Ureter (tissue), 1 donor: ENCODE measurements at places on chromosomes 5 and 9.

- DNase-seq = no peak
Observed at GRCh38 chr5:74179179-74179578, 461.3 kb downstream of the ENC1 start.

DNA sequence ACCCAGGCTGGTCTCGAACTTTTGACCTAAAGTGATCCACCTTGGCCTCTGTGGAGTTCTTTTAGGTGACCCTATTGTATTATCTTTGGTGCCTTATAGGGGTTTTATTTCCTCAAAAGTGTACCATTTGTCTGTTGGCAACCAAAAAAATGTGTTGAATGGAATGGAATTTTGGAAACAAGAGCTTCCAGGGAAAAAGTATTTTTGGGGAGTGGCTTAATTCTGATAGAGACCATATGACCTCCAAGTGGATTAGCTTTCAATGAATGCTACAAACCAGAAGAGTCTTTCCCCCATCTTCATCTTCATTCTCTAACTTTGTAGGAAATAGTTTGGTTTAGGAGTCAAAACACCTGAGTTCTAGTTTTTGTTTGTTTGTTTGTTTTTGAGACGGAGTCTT, 3.4 kb upstream of the OGN start:
- no peak for DNase-seq

DNA sequence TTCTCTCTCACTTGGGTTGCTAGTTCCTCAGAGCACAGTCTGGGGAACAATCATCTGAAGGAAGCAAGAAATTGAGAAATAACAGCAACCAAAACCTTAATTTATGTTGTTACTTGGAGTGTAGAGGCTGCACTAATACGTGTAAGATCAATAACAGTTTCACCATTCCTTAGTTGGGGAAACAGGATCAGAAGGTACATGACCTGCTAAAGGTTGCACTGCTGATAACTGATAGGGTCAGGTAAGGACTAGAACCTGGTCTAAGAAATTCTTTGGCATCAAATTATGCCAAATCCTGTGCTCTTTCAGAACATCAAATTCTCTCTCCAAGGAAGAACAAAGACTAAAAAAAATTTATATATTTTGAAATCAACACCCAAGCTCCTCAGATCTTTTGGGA, 278.6 kb upstream of the C9orf72 start:
- no peak for DNase-seq

DNA sequence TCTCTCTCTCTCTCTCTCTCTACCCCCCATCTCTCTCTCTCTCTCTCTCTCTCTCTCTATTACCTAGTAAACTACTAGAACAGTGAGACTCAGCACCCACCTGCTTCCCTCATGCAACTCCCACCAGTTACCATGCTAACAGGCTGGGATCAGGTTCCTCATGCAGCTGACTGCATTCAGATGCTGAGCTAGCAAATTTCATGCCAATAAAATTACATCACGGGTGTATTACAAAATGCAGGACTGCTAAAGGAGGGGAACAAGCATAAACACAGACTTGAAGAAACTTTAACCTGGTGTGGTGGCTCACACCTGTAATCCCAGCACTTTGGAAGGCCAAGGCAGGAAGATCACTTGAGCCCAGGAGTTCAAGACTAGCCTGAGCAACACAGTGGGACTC, 76.0 kb downstream of the CEMIP2 start:
- DNase-seq = no peak

DNA sequence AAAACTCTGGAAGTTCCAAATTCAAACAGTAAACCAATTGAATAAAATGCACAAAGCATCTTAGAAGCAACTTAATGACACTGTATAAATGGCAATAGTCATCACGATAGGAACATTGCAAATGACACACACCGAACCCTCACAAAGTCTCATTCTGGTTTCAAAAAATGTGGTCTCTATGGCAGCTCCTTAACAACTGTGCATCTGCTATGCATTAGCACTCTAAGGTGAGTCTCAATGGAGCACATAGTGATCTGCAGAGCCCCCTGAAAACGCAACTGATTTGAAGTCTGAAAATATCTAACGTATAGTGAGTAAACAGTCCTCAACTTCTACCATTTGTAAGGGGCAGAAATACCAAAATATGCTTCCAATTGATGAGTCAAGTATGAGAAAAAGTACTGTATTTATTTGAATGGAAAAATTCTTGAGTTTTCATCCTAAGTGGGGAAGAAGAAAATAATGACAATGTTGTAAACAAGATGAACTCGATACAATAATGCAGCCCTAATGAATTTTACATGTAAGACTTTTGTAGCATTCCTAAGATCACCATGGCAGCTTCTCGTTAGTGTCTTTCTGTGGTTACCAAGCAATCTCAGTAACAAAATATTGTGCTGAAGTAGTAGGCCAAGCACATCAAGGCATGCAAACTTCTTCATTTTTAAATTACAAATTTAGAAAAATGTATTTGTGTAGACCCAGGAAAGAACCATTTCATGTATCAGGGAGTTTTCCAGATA, 517.5 kb upstream of the FAM174A start:
- no peak for DNase-seq

- DNase-seq = no peak
Observed at GRCh38 chr5:146344155-146345118, 5.8 kb downstream of the POU4F3 start.

DNA sequence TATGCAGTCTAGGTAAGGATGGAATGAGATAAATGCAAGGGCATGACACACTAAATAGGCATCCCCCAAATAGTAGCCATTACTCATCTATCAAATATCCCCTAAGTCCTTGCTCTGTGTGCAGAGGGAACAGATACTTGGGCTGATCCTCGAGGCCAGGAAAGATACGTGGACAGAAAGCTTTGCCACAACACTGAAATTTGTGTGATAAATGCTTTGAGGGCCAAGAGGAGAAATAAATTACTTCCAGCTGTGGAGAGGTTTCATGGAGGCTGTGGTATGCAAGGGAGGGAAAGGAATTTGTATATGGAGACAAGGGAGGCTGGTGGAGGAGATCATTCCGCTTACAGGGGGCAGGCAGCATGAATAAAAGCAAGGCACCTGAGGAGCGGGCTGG, 18.5 kb downstream of the ATOX1 start:
- no peak for DNase-seq

GRCh38 chr9:79224672-79225433, 346.9 kb upstream of the TLE4 start:
- DNase-seq = no peak
